SK-N-SH (cell line): ENCODE measurements at places on chromosomes 4 and X. TPM values are rescaled to one million over a fixed set of nuclear protein-coding genes. Genes with fewer than 3 reads are reported as not detected.

GRCh38 chrX:149607699-149608098 lies 12.6 kb upstream of the HSFX2 start:
- DNase-seq, result no peak
- H3K4me1 ChIP-seq, result no peaks in the 10 kb centered on the region
- H3K27ac ChIP-seq, result no peak overlapping the region
- peaks cover 3% of the 10 kb centered on the region for H3K36me3 ChIP-seq

- DNase-seq, result no peak
- H3K27ac ChIP-seq, result no peak overlapping the region
- no peak overlapping the region for H3K4me3 ChIP-seq
- H3K36me3 ChIP-seq, result no peaks in the 10 kb centered on the region
- no peaks in the 10 kb centered on the region for H3K4me1 ChIP-seq
- H3K27me3 ChIP-seq, result no peaks in the 10 kb centered on the region
Measured at GRCh38 chrX:116726806-116727205, 264.0 kb upstream of the CT83 start.

APOO gene
- 20.3 and 22.0 TPM in 2 replicates for polyA plus RNA-seq

ZXDA gene
- 0.84 and 0.86 TPM in 2 replicates for polyA plus RNA-seq

DNA sequence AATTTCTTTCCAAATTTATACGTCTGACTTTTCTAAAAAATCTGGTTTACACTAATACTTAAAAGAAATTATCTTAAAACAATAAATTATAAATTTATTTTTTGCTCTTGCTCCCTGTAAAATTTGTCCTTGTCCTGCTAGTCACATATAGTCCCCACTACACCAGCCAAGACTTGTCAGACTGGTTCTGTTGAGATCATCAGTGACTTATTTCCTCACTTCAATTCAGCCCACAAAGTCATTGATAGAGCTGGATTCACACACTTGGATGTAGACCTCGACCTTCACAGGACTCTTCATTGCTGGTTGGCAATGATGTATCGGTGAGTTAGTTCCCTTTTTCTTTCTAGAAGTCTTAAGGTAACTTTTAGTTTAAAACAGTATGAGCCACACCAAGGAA lies at the start of gene TMPRSS11E:
TSS of gene TMPRSS11E (plus strand) at position 263 of the 400 bp plus-strand sequence. CDS start at position 313, 50 bp downstream.
- no peak for DNase-seq
- H3K4me1 ChIP-seq, result no peaks in the 10 kb centered on the region
- H3K36me3 ChIP-seq, result no peaks in the 10 kb centered on the region

NAT8L gene
- polyA plus RNA-seq, result 0.43 and 0.86 TPM in 2 replicates

SPIN4 gene
- 2.6 and 3.3 TPM in 2 replicates for polyA plus RNA-seq

- no peak overlapping the region for H3K4me3 ChIP-seq
- H3K4me1 ChIP-seq, result no peaks in the 10 kb centered on the region
- H3K27ac ChIP-seq, result no peak overlapping the region
Measured at GRCh38 chrX:85851418-85851817, 195.9 kb downstream of the CHM start.

GRCh38 chr4:73936969-73937368 lies 44.9 kb downstream of the PF4 start:
- peaks cover 8% of the 10 kb centered on the region for H3K27me3 ChIP-seq
- H3K27ac ChIP-seq, result no peak overlapping the region
- no peak for DNase-seq
- no peaks in the 10 kb centered on the region for H3K4me1 ChIP-seq
- H3K36me3 ChIP-seq, result no peaks in the 10 kb centered on the region

DNA sequence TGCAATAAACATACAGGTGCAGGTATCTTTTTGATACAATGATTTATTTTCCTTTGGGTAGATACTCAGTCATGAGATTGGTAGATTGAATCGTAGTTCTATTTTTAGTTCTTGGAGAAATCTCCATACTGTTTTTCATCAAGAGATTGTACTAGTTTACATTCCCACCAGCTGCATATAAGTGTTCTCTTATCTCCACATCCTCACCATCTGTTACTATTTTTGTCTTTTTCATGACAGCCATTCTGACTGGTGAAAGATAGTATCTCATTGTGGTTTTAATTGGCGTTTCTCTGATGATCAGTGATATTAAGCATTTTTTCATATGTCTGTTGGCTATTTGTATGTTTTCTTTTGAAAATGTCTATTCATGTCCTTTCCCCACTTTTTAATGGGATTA lies 202.2 kb downstream of the RAPGEF2 start:
- DNase-seq, result no peak
- no peak overlapping the region for H3K4me3 ChIP-seq
- no peak overlapping the region for H3K27ac ChIP-seq
- peaks cover 11% of the 10 kb centered on the region for H3K36me3 ChIP-seq
- H3K4me1 ChIP-seq, result peaks cover 17% of the 10 kb centered on the region; the same call in 1 of the 2 replicates

STS gene
- polyA plus RNA-seq, result 1.1 and 1.4 TPM in 2 replicates

DNA sequence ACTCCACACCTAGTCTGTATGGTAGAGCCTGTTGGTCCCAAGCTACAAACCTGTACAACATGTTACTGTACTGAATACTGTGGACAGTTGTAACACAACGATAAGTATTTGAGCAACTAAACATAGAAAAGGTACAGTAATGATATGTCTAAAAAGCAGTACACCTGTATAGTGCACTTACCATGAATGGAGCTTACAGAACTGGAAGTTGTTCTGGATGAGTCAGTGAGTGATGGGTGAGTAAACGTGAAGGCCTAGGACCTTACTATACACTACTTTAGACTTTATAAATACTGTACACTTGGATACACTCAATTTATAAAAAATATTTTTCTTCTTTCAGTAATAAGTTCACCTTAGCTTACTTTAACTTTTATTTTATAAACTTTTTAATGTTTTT lies 104.0 kb downstream of the TMA16 start:
- H3K27me3 ChIP-seq, result no peaks in the 10 kb centered on the region
- no peak overlapping the region for H3K4me3 ChIP-seq
- no peaks in the 10 kb centered on the region for H3K4me1 ChIP-seq
- no peak for DNase-seq
- H3K27ac ChIP-seq, result no peak overlapping the region

- no peak overlapping the region for H3K4me3 ChIP-seq
- no peaks in the 10 kb centered on the region; the same call in 1 of the 2 replicates for H3K27me3 ChIP-seq
- H3K27ac ChIP-seq, result no peak overlapping the region
- no peaks in the 10 kb centered on the region for H3K36me3 ChIP-seq
Measured at GRCh38 chrX:9678215-9678965, 87.3 kb downstream of the GPR143 start.

HNRNPD gene
- polyA plus RNA-seq, result 128 and 286 TPM in 2 replicates

- H3K4me3 ChIP-seq, result no peak overlapping the region
- DNase-seq, result no peak
- H3K27me3 ChIP-seq, result no peaks in the 10 kb centered on the region
- H3K36me3 ChIP-seq, result no peaks in the 10 kb centered on the region
- H3K4me1 ChIP-seq, result no peaks in the 10 kb centered on the region
Measured at GRCh38 chr4:98801259-98801725, 127.6 kb downstream of the EIF4E start.

ABCD1 gene
- 7.2 and 7.9 TPM in 2 replicates for polyA plus RNA-seq

DNA sequence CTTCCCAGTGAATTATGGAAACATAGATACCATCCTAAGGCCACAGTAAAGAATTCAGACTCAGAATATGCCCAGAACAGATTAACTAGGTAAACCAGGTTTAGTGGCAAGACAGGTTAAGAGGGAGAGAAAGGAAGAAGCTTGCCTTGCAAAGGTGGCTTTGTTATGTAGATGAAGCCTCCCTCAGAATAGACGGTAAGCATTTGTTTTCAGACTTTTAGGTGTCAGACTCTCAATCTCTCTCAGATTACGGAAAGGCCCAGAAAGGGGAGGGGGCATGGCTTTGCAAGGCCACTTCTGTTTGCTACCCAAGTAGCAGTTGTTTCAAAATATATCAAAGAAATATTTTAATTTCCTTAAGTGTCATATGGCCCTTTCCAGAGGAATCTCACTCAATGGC lies 457.1 kb upstream of the BOD1L1 start:
- no peak for DNase-seq
- no peaks in the 10 kb centered on the region for H3K4me1 ChIP-seq

DNA sequence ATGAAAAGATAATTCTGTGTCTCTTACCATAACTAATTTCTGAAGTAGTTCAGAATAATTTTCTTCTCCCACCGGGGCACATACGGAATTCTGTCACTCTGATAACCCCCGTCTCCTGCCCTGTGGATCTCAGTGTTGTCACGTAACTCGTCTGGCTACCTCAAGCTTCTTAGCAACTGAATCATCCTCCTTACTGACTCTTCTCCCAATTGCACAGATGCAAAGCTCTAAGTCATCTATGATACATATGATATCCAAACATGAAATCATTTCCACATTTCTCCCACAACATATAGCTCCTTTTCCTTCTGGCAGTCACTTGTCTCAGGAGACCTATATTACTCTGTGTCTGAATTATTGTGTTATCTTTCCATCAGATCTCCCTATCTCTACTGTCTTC lies 1043.1 kb upstream of the TENM3 start:
- H3K36me3 ChIP-seq, result no peaks in the 10 kb centered on the region
- H3K4me3 ChIP-seq, result no peak overlapping the region
- no peak overlapping the region for H3K27ac ChIP-seq
- H3K27me3 ChIP-seq, result no peaks in the 10 kb centered on the region
- no peaks in the 10 kb centered on the region for H3K4me1 ChIP-seq

CC2D2A gene
- 17.8 and 23.4 TPM in 2 replicates for polyA plus RNA-seq

- H3K27me3 ChIP-seq, result peaks cover 4% of the 10 kb centered on the region; the same call in 1 of the 2 replicates
- no peak overlapping the region for H3K4me3 ChIP-seq
- DNase-seq, result no peak
- H3K4me1 ChIP-seq, result no peaks in the 10 kb centered on the region
- no peaks in the 10 kb centered on the region for H3K36me3 ChIP-seq
Measured at GRCh38 chrX:85115252-85115651, 111.6 kb downstream of the APOOL start.

- no peak overlapping the region for H3K4me3 ChIP-seq
- H3K4me1 ChIP-seq, result no peaks in the 10 kb centered on the region
- no peaks in the 10 kb centered on the region for H3K36me3 ChIP-seq
Measured at GRCh38 chr4:11488657-11489452, 60.2 kb upstream of the HS3ST1 start.

GRCh38 chrX:49264460-49264859 lies at the start of gene FOXP3:
FOXP3 (minus strand) TSS chrX:49264710; CDS start chrX:49258505, 6,205 bp downstream.
- peaks cover 4% of the 10 kb centered on the region; the same call in 1 of the 2 replicates for H3K27me3 ChIP-seq
- H3K4me1 ChIP-seq, result no peaks in the 10 kb centered on the region
- no peak for DNase-seq
- H3K27ac ChIP-seq, result no peak within 1 kb of the TSS
- H3K36me3 ChIP-seq, result no peaks in the 10 kb centered on the region

MAGEB1 gene
- polyA plus RNA-seq, result 0.02 TPM in 1 of 2 replicates, not detected in the other

DNA sequence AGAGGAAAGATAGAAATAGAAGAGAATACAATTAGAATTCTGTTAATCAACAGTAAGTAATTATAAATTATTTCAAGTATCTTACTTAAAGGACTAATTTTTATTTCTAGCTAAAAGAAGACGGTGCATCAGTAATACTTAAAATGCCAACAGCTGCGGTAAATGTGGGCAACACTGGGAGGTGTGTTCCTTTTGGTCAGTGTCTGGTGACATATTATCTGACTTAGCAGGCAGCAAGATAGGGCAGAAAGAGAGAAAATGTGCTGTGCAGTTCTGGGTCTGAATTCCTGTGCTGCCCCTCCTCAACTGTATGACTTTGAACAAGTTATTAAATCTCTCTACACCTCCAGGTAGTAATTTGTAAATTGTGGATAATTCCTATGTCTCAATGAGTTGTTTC lies 120.6 kb downstream of the ZNF827 start:
- no peaks in the 10 kb centered on the region for H3K27me3 ChIP-seq
- no peak for DNase-seq
- no peak overlapping the region for H3K27ac ChIP-seq

- peaks cover 20% of the 10 kb centered on the region for H3K36me3 ChIP-seq
- no peak overlapping the region for H3K4me3 ChIP-seq
- H3K27me3 ChIP-seq, result no peaks in the 10 kb centered on the region
- 0 out of 2 replicates have a peak, but pooled peaks cover 3% of the 10 kb centered on the region for H3K4me1 ChIP-seq
- no peak for DNase-seq
- no peak overlapping the region for H3K27ac ChIP-seq
Measured at GRCh38 chr4:87116231-87116630, 104.2 kb downstream of the KLHL8 start.

SYP gene
- 0.76 and 0.93 TPM in 2 replicates for polyA plus RNA-seq

DNA sequence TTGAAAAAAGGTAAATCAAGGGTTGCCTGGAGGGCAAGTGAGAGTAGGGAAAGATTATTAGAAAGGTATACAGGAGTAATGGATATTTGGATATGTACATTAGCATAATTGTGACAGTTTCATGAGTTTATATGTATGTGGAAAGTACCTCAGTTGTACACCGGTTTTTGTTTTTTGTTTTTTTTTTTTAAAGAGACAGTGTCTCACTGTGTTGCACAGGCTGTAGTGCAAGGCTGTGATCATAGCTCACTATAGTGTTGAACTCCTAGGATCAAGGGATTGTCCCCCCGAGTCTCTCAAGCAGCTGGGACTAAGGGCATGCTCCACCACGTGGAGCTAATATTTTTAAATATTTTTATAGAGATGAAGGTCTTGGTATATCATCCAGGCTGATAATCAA lies 15.3 kb upstream of the HPGD start:
- no peak for DNase-seq
- no peaks in the 10 kb centered on the region for H3K4me1 ChIP-seq
- no peak overlapping the region for H3K27ac ChIP-seq
- H3K36me3 ChIP-seq, result no peaks in the 10 kb centered on the region

DNA sequence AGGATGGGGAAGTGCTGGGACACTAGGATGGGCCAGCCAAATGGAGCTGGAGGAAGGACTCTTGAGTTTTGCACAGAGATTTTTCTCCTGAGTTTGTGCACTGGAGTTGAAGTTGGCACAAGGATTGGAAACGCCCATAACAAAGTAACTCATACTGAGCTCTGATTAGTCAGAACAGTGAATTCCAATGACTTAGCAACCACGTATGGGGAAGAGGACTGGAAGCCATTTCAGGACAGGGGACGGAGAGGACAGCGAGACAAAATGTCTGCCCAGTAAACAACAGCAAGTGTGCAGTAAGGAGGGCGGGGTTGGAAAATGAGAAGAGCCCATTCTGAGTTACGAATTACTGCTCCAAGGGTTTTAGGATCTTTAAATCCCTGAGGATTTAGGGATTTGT lies 5.9 kb downstream of the RIPPLY1 start:
- no peak overlapping the region for H3K27ac ChIP-seq
- H3K36me3 ChIP-seq, result no peaks in the 10 kb centered on the region
- H3K27me3 ChIP-seq, result peaks cover 11% of the 10 kb centered on the region; the same call in 1 of the 2 replicates
- H3K4me3 ChIP-seq, result no peak overlapping the region
- peaks cover 13% of the 10 kb centered on the region for H3K4me1 ChIP-seq

DNA sequence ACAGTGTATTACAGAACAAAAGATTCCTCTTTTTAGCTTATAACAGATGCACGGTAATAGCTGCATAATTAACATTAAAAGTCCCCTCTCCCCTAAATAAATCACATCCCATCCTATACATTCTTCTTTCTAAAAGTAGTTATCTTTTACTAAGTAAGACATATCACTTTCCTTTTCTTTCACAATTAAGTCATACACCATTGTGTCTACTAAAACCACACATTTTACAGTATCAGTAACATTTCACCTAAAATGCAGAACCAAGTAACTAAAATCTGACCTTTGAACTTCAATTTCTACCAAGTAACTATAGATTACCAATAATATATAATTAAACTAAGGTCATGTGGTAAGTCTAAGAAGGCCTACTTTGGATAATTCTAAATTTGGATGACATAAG lies 14.2 kb downstream of the DHX15 start:
- H3K36me3 ChIP-seq, result peaks cover 85% of the 10 kb centered on the region
- no peaks in the 10 kb centered on the region for H3K27me3 ChIP-seq
- no peak overlapping the region for H3K4me3 ChIP-seq
- peaks cover 4% of the 10 kb centered on the region; the same call in 1 of the 2 replicates for H3K4me1 ChIP-seq
- DNase-seq, result no peak

- H3K4me1 ChIP-seq, result peaks cover 8% of the 10 kb centered on the region
- H3K36me3 ChIP-seq, result no peaks in the 10 kb centered on the region
- no peak for DNase-seq
- no peak overlapping the region for H3K27ac ChIP-seq
- no peak overlapping the region for H3K4me3 ChIP-seq
Measured at GRCh38 chr4:23934915-23935314, 45.1 kb upstream of the PPARGC1A start.

GRCh38 chr4:27835851-27836250 lies 975.2 kb downstream of the STIM2 start:
- no peaks in the 10 kb centered on the region for H3K36me3 ChIP-seq
- no peak for DNase-seq
- H3K27me3 ChIP-seq, result no peaks in the 10 kb centered on the region
- no peaks in the 10 kb centered on the region for H3K4me1 ChIP-seq
- no peak overlapping the region for H3K4me3 ChIP-seq
